Left colon (tissue), 2 donors: ENCODE measurements at places on chromosomes 5 and 9. TPM values are rescaled to one million over a fixed set of nuclear protein-coding genes. Genes with fewer than 3 reads are reported as not detected.

Gene GALT
- total RNA-seq: 50.5 TPM

GRCh38 chr9:16484744-16485143 lies 385.7 kb downstream of the BNC2 start:
- no peak for DNase-seq

DNA sequence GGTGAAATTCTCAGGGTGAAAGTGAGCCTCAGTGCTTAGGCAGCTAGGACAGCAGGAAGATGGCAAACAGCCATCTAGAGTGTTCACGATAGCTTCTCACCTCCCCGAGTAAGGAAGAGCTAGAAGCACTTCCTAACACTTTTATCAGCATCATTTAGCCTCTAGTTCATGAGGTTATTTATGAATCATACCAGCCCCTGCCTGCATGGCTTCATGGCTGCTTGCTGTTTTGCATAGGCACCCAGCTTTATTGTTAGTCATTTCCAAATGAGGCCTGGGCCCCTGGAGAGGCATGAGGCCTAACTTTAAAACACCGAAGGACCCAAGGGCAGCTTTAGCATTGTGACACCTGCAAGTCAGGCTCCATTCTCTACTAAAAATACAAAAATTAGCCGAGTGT lies 134.9 kb upstream of the PANK3 start:
- no peak for DNase-seq

GRCh38 chr5:137641148-137641547 lies 94.7 kb downstream of the KLHL3 start:
- DNase-seq: no peak

Gene SLC25A2
- total RNA-seq: 0.95 TPM

Gene CORO2A
- total RNA-seq: 70.4 TPM

GRCh38 chr5:65142511-65143011 lies 339.2 kb downstream of the ADAMTS6 start:
- no peak for DNase-seq

Gene CSNK1A1
- total RNA-seq: 202 TPM

Gene CXXC5
- total RNA-seq: 30.2 TPM
